ENCODE measurements at places on chromosomes 5 and 9.

- no peak for DNase-seq
Measured at GRCh38 chr9:135582966-135583687, 21.6 kb downstream of the PAEP start.

DNA sequence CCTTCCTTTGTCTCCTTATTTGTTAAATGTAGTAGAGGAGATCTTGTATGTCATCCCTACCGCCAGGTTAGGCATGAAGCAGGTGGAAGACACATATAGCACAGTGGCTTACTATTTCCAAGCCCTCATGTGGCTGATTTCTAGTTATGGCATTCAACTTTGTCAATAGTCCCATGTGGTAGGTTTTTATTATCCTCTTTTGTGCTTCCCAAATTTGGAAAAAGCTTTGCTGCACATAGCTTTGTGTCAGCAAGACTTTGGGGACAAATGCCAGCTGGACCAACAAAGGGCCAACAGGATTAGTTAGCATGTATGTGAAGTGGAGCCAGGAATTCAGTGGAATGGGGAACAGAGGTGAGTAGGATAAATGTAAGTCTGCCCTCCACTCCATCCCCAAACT, 276.3 kb downstream of the PSAT1 start:
- DNase-seq, result no peak

DNA sequence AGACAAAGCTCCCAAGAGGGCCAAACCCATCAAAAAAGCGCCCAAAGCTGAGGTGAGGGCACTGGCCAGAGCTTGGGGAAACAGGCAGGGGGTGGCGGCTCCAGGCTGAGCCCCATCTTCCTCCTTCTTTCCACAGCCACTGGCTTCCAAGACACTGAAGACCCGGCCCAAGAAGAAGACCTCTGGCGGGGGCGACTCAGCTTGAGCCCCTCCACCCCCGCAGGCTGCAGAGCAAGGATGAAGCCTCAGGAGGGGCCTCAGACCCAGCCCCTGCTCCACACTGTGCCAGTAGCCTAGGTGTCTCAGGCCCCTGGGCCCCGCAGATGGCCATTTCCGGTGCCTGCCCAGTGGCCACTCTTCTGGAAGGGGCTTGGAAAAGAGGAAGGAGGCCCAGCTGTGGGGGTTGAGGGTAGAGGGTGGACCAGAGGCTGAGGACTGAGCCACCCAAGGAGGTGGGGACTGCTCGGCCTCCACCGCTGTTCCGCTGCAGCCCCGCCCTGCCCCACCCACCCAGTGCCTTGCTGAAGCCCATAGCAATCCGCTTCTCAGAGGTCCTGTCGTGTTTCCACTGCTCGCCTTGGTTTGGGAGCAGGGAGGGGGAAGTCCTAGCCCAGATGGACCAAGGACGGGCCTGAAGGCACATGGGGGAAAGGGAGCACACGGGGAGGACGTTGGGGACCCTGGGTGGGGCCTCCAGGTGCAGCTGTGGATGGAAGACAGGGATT, 6.9 kb downstream of the REEP2 start:
- no peak for DNase-seq

DNA sequence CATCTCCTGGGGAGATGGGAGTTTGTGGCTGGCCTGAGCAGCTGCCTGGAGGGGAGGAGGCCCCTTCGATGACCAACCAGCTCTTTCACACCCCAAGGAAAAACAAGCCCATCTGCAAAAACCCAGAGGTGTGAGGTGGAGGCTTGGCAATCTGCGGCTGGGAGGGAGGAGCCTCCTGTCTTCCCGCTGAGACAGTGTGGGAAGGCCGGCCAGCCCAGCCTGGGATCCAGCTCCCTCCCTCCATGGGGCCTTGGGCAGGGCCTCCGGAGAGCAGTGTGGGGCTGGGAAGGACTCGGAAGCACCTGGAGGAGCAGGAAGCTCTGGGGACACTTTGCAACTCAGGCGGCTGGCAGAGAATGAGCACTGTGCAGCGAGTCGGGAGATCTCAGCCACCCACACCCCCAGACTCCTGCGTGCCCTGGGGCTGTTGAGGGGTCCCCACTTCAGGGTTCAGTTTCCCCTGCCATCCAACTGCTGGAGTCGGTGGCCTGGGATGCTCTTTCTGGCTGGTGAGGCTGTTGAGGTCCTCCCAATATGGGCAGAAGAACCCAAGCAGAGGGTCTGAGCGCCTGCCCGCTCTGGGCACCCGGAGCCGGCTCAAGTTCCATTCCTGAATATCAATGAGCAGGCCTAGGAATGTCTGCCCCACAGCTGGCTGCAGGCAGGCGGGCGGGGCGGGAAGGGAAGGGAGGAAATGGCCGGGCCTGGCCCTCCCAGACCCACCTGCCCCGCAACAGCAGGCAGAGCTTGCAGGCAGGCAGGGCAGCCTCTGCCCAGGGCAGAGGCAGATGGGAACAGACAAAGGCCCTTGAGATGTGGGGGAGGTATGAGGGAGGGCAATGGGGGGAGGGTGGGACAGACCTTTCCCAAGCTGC, 101.1 kb downstream of the FGF18 start:
- DNase-seq, result no peak

- no peak for DNase-seq
Measured at GRCh38 chr5:156589946-156590216, 260.2 kb upstream of the PPP1R2B start.

DNA sequence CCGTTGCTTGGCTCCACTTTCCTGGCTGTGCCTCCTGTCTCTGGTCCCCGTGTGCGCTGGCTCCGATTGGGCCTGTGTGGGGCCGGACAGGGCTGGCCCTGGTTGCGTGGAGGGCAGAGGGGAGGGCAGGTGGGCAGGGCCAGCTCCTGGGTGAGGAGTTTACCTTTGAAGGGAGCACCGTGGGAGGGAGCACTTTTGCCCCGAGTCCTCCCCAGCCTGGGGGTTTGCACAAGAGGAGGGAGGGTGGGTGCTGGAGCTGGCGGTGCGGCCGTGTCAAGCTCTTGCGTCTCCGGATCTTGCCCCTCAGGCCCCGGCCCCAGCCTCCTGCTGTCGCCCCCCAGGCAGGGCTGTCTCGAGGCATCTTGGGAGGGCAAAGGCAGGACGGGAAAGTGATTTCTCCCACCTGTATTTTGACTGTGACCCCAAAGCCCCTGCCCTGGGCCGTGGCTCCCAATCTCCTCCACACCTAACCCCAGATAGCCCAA, 48.3 kb upstream of the EXOC3 start:
- DNase-seq, result no peak

DNA sequence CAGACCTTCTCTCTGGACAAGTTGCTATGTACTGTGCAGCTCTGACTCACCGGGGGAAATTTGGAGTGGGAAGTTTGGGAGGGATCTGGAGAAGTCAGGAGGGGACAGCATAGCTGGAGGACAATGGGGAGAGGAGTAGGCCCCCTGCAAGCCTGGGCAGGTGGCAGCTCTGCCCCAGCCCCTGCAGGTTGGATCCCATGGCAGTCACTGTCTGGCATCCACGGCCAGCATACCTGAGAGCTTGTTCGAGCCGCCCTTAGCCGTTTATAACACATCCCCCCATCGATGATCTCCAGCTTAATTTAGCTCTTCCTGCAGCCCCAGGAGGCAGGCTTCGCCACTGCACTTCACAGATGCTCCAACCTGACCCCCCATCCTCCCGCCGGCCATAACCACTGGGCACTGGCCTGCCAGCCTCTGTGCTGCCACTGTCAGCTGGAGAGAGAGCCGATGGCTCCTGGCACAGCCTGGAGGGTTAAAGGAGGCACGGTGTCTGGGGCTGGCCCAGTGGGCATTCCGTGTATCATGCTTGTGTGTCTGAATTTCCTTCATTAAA, 57.7 kb upstream of the RNU6ATAC start:
- no peak for DNase-seq

- no peak for DNase-seq
Measured at GRCh38 chr9:136865768-136866103, 372 bp downstream of the EDF1 start.

- DNase-seq, result peak; percentile 24
Measured at GRCh38 chr9:75071530-75072122, 16.3 kb downstream of the NMRK1 start.

- DNase-seq, result no peak
Measured at GRCh38 chr5:59656351-59657254, 236.9 kb downstream of the PDE4D start.

- no peak for DNase-seq
Measured at GRCh38 chr9:130174025-130174424, 1.8 kb downstream of the NCS1 start.

DNA sequence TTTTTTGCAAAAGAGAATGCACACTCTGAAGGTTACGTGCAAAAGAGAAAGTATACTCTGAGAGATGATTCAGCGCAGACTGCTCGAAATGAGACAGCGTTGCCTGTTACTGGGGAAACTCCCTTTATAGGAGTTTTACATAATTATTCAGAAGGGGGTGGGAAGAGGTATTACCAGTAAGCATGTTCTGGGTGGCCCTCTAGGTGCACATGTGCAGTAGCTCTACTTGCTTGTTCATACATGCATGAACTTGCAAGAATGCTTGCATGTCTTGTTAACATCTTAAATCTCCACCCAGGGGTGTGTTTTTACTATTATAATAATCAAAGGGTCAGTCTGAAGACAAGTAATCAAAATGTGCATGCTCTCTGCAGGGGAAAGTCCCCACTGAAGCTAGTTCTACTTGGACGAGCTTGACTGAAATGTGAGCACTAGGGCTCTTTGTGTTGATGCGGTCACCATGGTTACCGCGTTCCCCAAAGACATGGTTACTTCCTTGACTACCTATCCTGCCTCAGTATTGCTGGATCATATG, 75.5 kb downstream of the SGCD start:
- no peak for DNase-seq

DNA sequence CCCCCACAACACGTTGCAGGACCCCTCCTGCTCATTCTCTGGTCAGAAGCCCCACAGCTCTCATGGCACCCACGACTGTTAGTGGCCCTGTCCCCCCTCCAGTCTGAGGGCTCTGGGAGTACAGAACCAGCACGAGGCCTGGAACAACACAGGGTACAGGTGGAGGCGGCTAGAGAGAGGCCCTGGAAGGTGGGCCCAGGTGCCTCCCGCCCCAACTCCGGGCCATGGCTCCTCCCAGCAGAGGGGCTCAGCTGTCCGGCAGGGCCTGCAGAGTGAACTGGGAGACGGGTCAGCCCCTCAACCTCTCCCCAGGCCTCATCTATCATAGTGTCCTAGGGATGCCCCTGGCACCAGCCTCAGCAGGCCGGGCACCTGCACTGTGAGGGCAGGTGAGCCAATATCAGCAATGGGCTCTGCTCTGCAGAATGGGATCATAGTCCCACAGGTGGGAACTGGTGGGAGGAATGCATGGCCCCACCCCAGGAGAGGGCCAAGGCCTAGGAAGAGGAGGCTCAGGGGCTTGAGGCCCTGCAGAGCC, 58.6 kb downstream of the BARX1 start:
- DNase-seq, result no peak

DNA sequence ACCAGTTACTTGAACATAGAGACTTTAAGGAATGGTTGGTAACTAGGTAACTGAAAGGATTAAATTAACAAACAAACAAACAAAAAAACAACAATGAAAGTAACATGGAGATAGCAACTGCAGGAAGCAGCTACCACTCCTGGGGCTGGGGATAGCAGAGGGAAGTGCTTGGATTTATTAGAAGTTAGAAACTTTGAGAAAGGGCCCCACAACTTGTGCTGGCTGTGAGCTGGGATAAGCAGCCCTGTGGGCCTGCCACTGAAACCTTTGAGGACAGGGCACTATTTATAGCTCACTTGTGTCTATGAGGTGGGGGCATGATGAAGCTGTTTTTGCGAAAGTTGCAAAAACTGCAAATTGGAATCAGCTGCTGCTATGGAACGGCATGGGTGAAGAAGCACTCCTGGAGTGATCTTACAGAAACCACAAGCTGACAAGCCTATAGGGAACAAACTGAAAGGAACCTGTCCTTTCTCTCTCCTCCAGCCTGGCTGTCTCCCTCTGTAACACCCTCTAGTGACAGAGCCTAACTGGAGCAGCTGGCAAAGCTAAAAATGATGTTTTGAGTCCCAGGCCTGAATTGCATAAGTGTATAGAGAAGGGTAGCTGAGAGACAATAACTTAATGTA, 91.4 kb upstream of the RANBP6 start:
- DNase-seq, result no peak

DNA sequence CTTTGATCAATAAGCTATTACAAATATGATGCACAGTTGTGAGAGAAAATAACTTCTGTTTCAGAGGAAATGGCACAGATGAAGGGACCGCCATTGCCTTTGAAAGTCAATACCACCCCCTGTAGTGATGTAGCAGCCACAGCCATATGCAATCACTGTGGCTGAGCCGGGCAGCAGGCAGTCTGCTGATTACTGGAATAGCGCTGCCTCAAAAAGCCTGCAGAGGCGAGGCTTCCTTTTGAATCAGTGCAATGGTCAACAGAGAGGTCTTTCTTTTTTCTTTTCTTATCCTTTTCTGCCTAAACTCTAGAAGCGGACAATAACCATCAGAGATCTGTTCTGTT, 265.1 kb upstream of the TAS2R1 start:
- no peak for DNase-seq

GRCh38 chr5:57033503-57033902, 81.6 kb upstream of the MIER3 start:
- no peak for DNase-seq

DNA sequence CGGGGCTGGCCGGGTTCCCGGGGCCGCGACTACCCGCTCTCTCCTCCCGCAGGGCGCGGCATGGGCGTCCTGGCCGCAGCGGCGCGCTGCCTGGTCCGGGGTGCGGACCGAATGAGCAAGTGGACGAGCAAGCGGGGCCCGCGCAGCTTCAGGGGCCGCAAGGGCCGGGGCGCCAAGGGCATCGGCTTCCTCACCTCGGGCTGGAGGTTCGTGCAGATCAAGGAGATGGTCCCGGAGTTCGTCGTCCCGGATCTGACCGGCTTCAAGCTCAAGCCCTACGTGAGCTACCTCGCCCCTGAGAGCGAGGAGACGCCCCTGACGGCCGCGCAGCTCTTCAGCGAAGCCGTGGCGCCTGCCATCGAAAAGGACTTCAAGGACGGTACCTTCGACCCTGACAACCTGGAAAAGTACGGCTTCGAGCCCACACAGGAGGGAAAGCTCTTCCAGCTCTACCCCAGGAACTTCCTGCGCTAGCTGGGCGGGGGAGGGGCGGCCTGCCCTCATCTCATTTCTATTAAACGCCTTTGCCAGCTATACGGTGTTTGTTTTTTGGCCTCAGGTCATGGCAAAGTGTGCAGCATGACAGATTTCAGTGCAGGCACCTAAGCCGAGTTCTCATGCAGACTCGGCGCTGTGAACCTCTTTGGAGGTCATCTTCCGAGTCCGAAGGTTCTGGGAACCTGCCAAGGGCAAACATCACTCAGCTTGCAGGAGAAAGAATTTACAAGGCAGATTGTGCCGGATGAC, 516 bp downstream of the MRPL41 start:
- no peak for DNase-seq

GRCh38 chr9:77896269-77896937, 135.2 kb downstream of the GNAQ start:
- no peak for DNase-seq

- no peak for DNase-seq
Measured at GRCh38 chr5:67518227-67518626, 321.6 kb upstream of the CD180 start.

- no peak for DNase-seq
Measured at GRCh38 chr5:159290741-159291140, 27.7 kb downstream of the UBLCP1 start.

Data from stimulated activated CD8-positive, alpha-beta memory T cell treated with anti-CD3 and anti-CD28 coated beads, Interleukin-4, amount 100 ng/mL, for 1 hour (primary cell).